ENCODE measurements at places on chromosomes 3 and 15. TPM values are rescaled to one million over a fixed set of nuclear protein-coding genes. Genes with fewer than 3 reads are reported as not detected.

The CLDN16 gene
- not detected for total RNA-seq

The GOLGA8S gene
- total RNA-seq, result 0.05 TPM

The INSYN1 gene
- not detected for total RNA-seq

The KNL1 gene
- total RNA-seq, result 31.0 TPM

The TTLL13 gene
- total RNA-seq, result 0.15 TPM

The GOLGA6A gene
- total RNA-seq, result 0.14 TPM

The TRH gene
- total RNA-seq, result not detected

The TLR9 gene
- 0.89 TPM for total RNA-seq

The PLD1 gene
- not detected for total RNA-seq

The CCR9 gene
- not detected for total RNA-seq

The TMEM42 gene
- total RNA-seq, result 13.9 TPM

The CYP8B1 gene
- not detected for total RNA-seq

The CLDN1 gene
- 0.88 TPM for total RNA-seq

The CSPG4 gene
- not detected for total RNA-seq

The AEN gene
- total RNA-seq, result 87.2 TPM

The ADGRG7 gene
- total RNA-seq, result not detected

The TRPM1 gene
- total RNA-seq, result not detected

The SNAPC5 gene
- total RNA-seq, result 23.7 TPM

The KCNMB3 gene
- total RNA-seq, result 0.20 TPM

The NEO1 gene
- total RNA-seq, result 4.4 TPM

The ZNF80 gene
- total RNA-seq, result 0.44 TPM

The CX3CR1 gene
- not detected for total RNA-seq

The GATM gene
- 0.91 TPM for total RNA-seq

The GPR15 gene
- total RNA-seq, result 0.25 TPM

The CAND2 gene
- total RNA-seq, result 2.5 TPM

The TNFSF10 gene
- total RNA-seq, result 32.7 TPM

The VPS39 gene
- total RNA-seq, result 60.7 TPM

The NPAP1 gene
- total RNA-seq, result not detected

The FETUB gene
- not detected for total RNA-seq

The MOBP gene
- total RNA-seq, result not detected

The RTP4 gene
- total RNA-seq, result 0.43 TPM

The C2CD4A gene
- 0.14 TPM for total RNA-seq

The DGKG gene
- total RNA-seq, result 0.98 TPM

The LRRC3B gene
- not detected for total RNA-seq

The PCLAF gene
- total RNA-seq, result 118 TPM

The MYZAP gene
- 0.40 TPM for total RNA-seq

The ITIH3 gene
- total RNA-seq, result not detected

The GDPGP1 gene
- total RNA-seq, result 3.6 TPM

The SLC27A2 gene
- total RNA-seq, result 25.2 TPM

The RASGRP1 gene
- 44.9 TPM for total RNA-seq

The PLA2G4E gene
- total RNA-seq, result not detected

The ATG7 gene
- total RNA-seq, result 27.0 TPM

The APH1B gene
- total RNA-seq, result 8.6 TPM

The FANCD2OS gene
- not detected for total RNA-seq

The CACNA1D gene
- total RNA-seq, result not detected

The CCDC54 gene
- total RNA-seq, result not detected

The PPARG gene
- total RNA-seq, result not detected
